ENCODE measurements at places on chromosomes 12 and 14. TPM values are rescaled to one million over a fixed set of nuclear protein-coding genes. Genes with fewer than 3 reads are reported as not detected.

Gene NEUROD4
- not detected for total RNA-seq

Gene SLC7A8
- 1.5 TPM for total RNA-seq

Gene NPAS3
- 0.79 TPM for total RNA-seq

Gene KITLG
- total RNA-seq: 4.8 TPM

Gene CLIP1
- total RNA-seq: 92.6 TPM

Gene USP5
- total RNA-seq: 80.2 TPM

Gene MORN3
- 0.52 TPM for total RNA-seq

Gene DAO
- not detected for total RNA-seq

Measured in MCF 10A (cell line).